ENCODE measurements at places on chromosomes 12 and 14.

DNA sequence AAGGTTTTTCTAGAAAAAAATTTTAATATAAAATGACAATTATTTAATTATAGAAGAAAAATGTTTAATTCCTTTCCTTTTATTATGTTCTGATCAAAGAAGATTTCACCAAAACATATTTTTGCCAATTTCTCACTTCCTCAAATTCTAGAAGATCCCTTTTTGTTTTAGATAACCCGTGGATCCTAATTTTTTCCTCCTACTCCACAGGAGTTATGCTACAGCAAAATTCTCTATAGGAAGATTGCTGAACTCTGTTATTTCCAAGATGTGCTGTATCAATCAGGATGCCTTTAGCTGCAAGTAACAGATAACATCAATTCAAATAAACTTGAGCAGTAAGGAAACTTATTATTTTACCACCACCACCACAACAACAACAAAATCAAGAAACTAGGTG, 3.8 kb upstream of the SNX6 start:
- no peak for DNase-seq

DNA sequence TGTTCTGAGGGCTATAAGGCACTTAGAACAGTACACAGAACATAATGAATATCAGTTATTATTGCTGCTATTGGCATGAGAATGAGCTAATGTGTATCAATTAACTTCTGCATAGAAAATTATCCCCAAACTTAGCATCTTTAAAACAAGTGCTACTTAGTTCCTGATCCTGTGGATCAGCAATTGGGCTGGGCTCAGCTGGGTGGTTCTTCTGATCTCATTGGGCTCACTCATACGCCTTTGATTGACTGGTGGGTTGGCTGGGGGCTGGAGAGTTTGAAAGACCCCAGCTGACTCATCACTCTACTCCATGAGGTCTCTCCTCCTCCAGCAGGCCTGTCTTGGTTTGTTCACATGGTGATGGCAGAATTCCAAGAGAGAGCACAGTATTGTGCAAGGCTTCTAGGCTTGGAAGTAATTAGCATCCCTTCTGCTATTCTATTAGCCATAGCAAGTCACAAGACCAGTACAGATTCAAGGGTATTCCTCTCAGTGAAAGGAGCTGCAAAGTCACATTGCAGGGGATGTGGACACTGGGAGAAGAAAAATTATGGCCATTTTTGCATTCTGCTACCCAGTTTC, 27.2 kb upstream of the HSPB8 start:
- DNase-seq, result no peak

GRCh38 chr12:106886932-106887331, 68.8 kb upstream of the TMEM263 start:
- no peak for DNase-seq

DNA sequence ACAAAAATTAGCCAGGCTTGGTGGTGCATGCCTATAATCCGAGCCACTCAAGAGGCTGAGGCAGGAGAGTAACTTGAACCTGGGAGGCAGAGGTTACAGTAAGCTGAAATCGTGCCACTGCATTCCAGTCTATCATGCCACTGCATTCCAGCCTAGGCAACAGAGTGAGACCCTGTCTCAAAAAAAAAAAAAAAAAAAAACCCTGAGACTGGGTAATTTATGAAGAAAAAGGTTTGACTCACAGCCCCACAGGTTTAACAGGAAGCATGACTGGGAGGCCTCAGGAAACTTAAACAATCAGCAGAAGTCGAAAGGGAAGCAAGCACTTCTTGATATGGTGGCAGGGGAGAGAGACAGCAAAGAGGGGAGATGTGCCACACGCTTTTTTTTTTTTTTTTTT, 123.2 kb downstream of the GXYLT1 start:
- no peak for DNase-seq

DNA sequence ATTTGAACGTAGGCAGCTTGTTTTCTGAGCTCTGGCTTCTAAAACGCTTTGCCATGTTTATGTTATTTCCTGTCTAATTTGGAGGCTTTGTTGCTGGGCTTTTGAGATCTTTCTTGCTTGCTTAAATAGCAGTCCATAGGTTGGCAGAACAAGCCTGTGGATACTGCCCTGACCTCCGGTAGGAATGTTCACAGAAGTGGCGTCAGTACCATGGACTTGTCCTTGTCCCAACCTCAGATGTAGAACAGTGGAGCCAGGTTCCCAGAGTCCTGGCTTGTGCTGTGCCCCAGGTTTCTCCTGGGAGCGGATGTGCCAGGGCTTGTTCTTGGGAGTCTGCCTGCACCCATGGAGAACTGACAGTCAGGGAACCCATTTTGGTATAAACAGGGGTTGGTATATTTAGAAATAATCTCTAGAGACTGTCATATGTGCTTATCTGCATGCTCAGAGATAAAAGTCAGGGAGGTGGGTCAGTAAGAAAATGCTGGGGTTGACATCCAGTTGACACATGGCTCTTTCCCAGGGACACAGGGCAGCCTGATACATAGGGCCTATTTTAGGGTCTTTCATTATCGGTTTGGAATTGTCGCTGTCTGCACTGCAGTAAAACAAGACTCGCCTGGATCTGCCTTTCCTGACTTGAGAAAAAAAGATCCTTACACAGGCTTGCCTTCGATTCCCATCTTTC, 22.9 kb downstream of the CACNA1C start:
- no peak for DNase-seq

DNA sequence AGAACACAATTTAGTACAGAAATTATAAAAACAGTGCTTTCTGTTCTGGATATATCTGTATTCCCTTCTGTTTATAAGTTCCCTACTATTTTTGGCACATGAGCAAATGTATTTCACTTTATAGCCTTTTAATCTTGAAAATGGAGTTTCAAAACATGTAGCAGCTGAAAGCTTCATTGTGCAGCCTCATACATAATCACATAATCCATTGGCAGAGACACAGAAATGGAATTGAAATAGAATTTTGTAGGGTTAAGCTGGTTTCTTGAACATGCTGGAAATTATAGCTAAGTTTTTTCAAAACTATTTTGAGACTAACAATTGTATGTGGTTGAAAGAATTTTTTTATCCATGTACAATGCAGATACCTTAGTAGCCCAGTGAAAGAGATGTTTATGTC, 614.3 kb upstream of the MDGA2 start:
- no peak for DNase-seq

- no peak for DNase-seq
Observed at GRCh38 chr12:62194031-62194430, 66.2 kb upstream of the USP15 start.

DNA sequence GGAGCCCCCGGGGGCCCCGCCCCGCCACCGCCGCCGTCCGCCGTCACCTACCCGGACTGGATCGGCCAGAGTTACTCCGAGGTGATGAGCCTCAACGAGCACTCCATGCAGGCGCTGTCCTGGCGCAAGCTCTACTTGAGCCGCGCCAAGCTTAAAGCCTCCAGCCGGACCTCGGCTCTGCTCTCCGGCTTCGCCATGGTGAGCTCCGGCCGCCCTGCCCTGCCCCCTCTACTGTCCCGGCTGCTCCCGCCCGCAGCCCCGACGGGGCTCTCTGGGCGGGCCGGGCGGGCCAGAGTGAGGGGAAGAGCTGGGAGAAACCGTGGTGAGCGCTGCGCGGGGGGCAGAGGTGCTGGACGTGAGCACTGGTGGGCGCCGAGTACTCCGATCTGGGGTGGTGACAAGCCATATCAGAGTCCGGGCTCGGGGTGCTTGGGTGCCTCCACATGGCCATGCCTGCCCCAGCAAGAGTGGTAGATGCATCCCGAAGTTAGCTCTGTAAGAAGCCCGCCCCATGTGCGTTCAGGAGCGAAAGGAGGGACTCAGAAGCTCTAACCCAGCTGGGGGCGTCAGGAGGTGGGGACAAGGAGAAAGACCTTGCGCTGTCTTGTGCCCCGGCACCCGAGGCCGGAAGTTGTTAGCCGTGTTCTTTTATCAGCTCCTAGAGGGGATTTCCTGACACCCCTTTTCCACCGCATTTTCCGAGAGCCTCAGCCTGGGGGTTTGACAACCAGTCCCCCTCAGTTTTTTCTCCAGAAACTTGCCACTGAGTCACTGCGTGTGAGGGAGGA, 717 bp downstream of the ORAI1 start:
- peak; percentile 90 for DNase-seq

DNA sequence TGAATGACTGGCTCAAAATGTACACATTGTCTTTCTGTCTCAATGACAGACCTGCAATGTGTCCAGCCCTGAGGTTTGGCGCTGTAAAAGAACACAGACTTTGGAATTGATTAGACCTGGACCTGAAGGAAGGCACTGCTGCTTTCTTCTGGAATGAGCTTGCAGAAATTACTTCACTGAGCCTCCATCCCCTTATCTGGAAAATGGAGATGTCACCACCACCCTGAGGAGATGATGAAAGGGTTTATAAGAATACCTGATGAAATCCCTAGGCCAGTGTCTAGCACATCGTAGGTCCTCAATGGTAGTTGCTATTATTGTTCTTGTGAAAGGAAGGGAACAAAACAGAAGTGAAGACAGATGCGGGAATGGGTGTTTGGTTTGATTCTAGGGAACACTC, 9.7 kb upstream of the WSB2 start:
- no peak for DNase-seq

DNA sequence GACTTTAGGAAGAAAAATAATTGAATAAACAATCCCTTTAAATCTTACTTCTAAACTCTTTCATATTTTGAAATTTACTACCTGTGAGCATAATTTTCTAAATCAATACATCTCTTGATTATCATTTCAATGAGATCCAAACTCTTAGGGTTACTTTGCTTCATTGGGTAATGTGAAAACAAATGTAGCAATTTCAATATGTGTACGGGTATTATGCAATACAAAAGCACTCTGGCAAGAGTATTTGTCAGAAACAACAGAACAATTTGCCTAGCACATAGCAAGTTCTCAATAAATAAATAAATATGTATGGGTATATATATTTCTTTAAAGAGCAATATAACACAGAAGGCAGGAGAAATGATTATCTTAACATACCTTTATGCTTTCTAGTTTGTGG, 77.1 kb downstream of the PLEKHG7 start:
- DNase-seq, result no peak

GRCh38 chr14:52740751-52741150, 10.8 kb downstream of the STYX start:
- no peak for DNase-seq

GRCh38 chr12:113019025-113019424, 37.5 kb upstream of the DTX1 start:
- DNase-seq, result no peak

- no peak for DNase-seq
Observed at GRCh38 chr12:132726386-132726785, 15.7 kb downstream of the PGAM5 start.

All from stimulated activated naive CD4-positive, alpha-beta T cell (primary cell).